Hematopoietic multipotent progenitor cell (in vitro differentiated cells): ENCODE measurements at places on chromosomes 4 and X.

- no peak for DNase-seq
These were observed 62.2 kb upstream of the PRPS1 start for GRCh38 chrX:107565931-107566603.

- DNase-seq: no peak
These were observed 732.1 kb downstream of the STIM2 start for GRCh38 chr4:27592738-27593137.

- DNase-seq: no peak
These were observed 15.7 kb downstream of the SUPT20HL2 start for GRCh38 chrX:24298191-24298590.

DNA sequence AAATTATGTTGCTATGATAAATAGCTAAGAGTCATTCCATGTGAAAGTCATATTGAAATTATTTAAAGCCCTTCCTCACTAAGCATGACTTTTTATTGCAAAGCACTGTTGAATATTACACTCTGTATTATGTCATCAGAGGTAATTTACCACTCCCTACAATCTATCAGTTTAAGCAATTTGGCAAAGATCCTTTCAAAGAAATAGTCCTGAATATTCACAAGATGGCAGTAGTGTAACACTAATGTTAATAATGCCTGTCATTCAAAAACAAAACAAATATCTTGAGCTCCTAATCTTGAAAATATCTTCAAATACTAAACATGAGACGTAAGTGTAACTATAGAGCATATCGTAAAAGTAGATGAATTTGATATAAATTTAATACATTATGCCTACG, 208.6 kb upstream of the TECRL start:
- DNase-seq: no peak

DNA sequence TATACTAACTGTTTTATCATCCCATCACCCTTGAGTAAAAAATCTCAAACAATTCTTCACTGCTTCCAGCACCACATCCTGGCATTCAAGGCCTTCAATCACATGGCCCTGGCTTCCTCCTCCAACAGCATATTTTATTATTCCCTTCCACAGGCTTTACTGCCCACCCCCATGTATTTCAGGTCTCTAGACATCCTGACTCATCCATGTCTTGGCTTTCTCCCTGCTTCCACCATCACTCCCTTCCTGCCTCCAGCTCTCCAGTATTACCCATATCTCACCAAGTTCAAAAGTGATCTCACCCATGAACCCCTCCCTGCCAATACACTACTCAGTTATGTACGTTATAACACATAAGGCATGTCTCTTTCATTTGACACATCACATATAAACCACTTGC, 34.7 kb upstream of the PLAC1 start:
- no peak for DNase-seq

DNA sequence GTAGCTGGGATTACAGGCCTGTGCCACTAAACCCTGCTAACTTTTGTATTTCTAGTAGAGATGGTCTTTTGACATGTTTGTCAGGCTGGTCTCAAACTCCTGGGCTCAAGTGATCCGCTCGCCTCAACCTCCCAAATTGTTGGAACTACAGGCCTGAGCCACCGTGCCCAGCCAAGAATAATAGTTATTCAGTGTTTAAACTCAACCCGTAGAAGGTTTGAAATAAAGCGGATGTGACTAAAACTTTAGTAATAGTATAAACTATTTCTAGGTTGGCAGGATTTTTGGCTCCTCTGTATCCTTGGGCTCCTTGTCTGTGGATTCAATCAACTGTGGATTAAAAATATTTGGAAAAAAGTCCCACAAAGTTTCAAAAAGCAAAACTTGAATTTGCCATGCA, 37.8 kb downstream of the PCDH10 start:
- no peak for DNase-seq
